NCI-H774 (cell line): ENCODE measurements at places on chromosomes 13 and 19.

DNA sequence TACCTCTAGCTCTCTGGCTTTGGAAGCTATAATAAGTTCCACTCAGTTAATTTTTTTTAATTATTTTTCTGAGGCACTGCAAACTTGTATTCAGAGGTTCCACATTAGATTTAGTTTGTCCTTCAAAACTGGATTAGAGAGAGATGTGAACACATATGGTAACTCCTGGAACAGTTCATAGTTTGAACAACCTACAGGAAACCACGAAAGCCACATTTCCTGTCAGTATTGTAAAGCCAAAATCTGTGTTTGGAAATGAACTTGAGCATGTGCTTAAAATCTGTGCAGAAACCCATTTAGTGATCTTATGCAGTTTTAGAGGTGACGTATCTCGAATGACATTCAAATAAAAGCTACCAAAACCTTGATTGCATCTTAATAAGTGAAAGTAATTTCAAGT is 1952.0 kb downstream of the OLFM4 start:
- no peak for DNase-seq

- no peak for DNase-seq
These were observed 17.5 kb downstream of the SLC1A6 start for GRCh38 chr19:14961956-14962685.

DNA sequence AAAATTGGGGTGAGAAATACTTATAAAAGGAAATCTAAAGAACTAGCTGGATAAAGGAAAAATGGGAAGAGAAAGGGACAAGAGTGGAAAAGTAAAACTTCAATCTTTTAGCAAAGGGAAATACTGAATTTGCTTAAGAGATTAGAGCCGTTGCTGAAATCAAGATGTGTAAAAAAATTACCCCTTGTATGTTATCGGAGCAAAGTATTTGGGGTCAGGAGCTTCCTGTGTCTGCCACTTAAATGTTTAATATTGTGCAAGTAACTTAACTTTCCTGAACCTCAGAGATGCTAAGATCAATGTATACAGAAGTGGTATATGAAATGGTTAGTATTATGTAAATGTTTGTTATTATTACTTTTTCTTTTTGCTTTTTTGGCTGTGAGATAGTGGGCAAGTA is 51.6 kb downstream of the NDFIP2 start:
- no peak for DNase-seq

DNA sequence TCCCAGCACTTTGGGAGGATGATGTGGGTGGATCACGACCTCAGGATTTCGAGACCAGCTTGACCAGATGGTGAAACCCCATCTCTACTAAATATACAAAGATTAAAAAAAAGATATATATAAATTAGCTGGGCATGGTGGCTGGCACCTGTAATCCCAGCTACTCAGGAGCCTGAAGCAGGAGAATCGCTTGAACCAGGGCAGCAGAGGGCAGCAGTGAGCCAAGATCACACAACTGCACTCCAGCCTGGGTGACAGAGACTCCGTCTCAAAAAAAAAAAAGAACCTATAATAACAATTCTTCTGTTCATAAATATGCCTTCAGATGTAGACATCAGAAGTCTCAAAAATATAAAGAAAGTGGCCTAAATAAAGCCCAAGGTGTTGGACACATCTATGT is 7.6 kb downstream of the ZNF737 start:
- no peak for DNase-seq

DNA sequence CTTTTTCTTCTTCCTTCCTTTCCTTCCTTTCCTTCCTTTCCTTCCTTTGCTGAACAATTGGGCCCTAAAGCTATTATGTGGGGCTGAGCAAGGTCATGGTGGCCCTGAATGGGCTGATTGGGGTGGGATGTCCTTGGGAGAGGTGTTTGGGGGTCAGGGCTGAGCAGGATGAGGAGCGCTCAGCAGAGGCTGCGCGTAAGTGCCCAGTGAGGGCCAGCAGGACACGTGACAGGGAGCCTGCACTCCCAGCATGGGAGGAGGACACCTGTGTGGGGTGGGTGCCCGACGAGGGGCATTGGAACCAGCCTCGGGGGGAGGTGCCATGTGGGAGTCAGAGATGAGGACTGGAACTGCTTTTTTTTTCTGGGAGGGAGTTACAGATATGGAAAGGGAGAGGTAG is 5.4 kb upstream of the LGALS7 start:
- no peak for DNase-seq
